T-cell (primary cell): ENCODE measurements at places on chromosomes 12 and 14. TPM values are rescaled to one million over a fixed set of nuclear protein-coding genes. Genes with fewer than 3 reads are reported as not detected.

RNF10 gene
- total RNA-seq, result 210 TPM

CPNE6 gene
- not detected for total RNA-seq

TPH2 gene
- not detected for total RNA-seq

TMEM30B gene
- 8.6 TPM for total RNA-seq

BTBD6 gene
- 43.3 TPM for total RNA-seq

HOTAIR gene
- not detected for total RNA-seq

TAS2R13 gene
- 1.2 TPM for total RNA-seq

NPAS3 gene
- not detected for total RNA-seq

RASAL1 gene
- total RNA-seq, result 0.43 TPM

IAPP gene
- total RNA-seq, result not detected

KRT77 gene
- not detected for total RNA-seq

RAB15 gene
- total RNA-seq, result 4.3 TPM

CLEC2A gene
- total RNA-seq, result not detected

PMEL gene
- 0.20 TPM for total RNA-seq

GPR135 gene
- 1.8 TPM for total RNA-seq

CLEC1B gene
- total RNA-seq, result not detected

NANOG gene
- total RNA-seq, result 0.59 TPM

NGB gene
- total RNA-seq, result not detected

CHD8 gene
- total RNA-seq, result 131 TPM

IL26 gene
- total RNA-seq, result 0.39 TPM

ACRBP gene
- total RNA-seq, result 8.9 TPM

CCDC38 gene
- total RNA-seq, result 0.49 TPM

HSP90AA1 gene
- 263 TPM for total RNA-seq

CIROP gene
- not detected for total RNA-seq

AQP6 gene
- not detected for total RNA-seq

GALNT16 gene
- total RNA-seq, result not detected

SLC7A8 gene
- 0.33 TPM for total RNA-seq

RND1 gene
- total RNA-seq, result 5.0 TPM

PPP2R5C gene
- total RNA-seq, result 484 TPM

CCDC175 gene
- not detected for total RNA-seq

OR4K14 gene
- not detected for total RNA-seq

ERBB3 gene
- 24.0 TPM for total RNA-seq

TMEM117 gene
- 3.3 TPM for total RNA-seq

MIP gene
- total RNA-seq, result not detected
